Activated CD4-positive, alpha-beta T cell treated with anti-CD3 and anti-CD28 coated beads, Interleukin-2, amount 50 U/mL, for 4 hours (primary cell): ENCODE measurements at places on chromosomes 7 and 10.

GRCh38 chr7:45593877-45594276 lies 19.7 kb downstream of the ADCY1 start:
- no peak for DNase-seq

DNA sequence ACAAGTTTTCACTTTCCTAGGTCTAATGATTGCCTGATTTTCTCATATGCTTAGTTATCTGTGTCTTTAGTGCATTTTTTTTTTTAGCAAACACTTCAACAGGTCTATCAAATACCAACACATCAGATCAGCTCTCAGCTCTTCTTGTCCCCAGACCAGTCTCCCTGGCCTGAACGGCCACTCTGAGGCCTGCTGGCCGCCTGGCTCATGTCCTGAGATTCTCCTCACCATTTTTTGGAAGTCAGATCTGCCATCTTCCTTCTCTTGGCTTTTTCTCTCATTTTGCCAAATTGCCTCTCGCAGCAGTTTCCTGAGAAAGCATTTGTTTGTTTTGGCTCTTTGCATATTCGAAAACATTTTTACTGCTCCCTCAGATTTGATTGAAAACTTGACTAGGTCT lies 29.3 kb downstream of the PPP2R2D start:
- no peak for DNase-seq

DNA sequence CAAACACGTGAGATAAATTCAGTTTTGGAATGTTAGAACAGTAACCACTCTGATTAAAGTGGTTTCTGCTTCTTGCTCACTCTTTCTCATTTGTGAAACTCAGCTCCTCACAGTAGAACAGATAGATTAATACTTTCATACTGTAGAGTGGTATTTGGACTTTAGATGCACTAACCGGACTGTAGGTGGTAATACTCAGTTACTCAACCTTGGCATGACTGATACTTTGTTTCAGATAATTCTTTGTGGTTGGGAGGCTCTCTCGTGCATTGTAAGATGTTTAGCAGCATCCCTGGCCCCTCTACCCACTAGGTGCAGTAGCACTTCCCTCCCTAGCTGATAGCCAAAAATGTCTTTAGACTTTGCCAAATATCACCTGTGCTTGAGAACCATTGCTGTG lies 37.6 kb downstream of the MCU start:
- no peak for DNase-seq

DNA sequence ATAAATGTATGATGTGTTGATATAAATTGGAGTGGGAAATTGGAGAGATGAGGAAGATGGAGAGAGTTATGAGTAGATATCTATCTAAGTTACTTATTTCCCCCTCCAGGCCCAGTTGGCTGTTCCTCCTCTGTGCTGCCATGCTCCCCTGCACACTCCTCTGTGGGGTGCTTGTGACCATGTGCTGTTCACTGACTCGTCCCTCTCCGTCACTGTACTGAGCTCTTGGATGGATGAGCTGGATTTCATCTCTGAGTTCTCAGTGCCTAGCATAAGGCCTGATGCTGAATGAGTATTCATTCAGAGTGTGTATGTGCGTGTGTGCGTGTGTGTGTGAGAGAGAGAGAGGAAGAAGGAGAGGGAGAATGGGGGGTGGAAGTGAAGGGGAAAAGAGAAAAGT lies 14.5 kb downstream of the OR9A2 start:
- no peak for DNase-seq

DNA sequence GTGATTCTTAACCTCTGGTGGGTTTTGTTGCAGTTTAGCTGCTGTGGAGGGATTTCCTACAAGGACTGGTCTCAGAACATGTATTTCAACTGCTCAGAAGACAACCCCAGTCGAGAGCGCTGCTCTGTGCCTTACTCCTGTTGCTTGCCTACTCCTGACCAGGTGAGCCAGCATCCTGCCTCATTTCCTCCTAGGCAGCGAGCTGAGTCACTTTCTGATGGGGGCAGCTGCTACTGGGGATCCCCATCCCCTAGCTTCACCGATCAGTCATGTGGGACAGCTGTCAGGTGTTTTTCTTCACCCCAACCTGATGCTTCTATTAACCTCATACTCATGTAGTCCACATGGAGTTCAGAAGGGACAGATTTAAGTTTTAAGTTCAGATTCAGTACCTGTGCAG lies 21.7 kb upstream of the SMO start:
- no peak for DNase-seq

GRCh38 chr7:101803203-101804087 lies 14.0 kb upstream of the CUX1 start:
- DNase-seq = no peak

GRCh38 chr7:78220754-78221153 lies 422.2 kb downstream of the PHTF2 start:
- DNase-seq = no peak

- DNase-seq = no peak
Observed at GRCh38 chr7:2139004-2139699, 93.6 kb downstream of the MAD1L1 start.

DNA sequence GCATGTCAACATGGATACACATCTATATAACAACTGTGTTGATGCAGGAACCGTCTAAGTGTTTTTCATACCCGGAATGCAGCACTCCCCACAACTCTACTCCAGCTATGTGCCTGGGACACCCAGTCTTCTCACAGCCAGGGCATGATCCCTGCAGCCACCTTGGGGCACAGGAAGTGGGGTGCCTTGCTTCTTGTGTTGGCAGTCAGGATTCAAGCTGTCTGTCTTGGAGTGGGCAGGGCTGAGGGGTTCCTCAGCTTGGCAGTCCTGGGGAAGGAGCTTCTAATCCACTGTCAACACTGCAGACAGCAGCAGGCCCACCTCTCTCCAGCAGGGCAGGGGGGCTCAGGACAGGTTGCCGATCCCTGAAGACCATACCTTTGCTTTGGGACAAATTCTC lies 41.3 kb downstream of the DRGX start:
- DNase-seq = no peak

DNA sequence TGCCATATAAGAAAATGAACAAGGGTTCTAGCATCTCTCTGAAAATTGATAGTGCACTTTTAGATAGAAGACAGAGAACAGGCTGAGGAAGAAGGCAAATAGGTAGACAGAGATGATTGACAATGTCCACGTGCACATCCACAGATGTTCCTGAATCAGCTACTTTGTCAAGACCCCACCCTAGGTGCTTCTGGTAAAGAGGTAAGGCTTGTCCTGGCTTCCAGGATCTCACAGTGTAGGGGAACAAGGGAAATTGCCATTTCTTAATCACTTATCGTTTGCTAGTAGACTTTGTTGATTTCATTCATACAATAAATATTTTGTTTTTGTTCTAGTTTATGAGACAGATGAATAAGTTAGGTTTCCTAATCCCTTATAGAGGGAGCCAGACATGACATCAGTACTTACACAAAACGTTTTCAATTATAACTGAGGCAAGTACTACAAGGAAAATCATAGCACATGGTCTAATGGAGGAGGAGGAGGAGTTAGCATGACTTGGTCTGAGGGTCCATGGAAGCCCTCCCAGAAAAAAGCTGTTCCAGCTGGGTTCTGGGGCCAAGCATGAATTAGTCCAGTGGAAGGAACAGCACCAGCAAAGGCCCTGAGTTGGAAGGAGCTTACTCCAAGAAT lies 115.9 kb upstream of the ARID5B start:
- no peak for DNase-seq

DNA sequence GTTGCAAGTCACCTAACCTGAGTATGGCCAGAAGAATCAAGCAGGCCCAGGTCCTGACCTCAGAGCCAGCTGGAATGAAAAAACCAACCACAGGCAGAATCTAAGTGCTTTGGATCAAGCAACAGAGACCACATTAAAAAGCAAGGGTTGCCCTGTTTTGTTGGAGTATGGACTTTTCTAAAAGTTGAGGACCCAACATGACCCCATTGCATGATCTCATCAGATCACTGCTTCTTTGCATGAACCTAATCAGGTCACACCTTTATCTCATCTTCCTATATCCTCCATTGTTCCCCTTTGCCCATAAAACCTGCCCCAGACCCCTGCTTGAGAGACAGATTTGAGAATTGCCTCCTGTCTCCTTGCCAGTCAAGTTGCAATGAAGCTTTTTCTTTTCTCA lies 11.6 kb upstream of the SNX10 start:
- DNase-seq = no peak

DNA sequence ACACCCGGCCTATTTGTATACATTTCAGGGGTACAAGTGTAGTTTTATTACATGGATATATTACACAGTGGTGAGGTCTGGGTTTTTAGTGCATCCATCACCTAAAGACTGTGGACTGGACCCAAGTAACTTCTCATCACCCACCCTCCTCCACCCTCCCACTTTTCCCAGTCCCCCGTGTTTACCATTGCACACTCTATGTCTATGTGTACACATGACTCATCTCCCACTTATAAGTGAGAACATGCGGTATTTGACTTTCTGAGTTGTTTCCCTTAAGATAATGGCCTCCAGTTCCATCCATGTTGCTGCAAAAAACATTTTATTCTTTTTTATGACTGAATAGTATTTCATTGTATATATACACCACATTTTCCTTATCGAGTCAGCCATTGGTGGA lies 98.9 kb upstream of the WAC start:
- no peak for DNase-seq

GRCh38 chr10:10777279-10777678 lies 240.4 kb upstream of the CELF2 start:
- no peak for DNase-seq
